ENCODE measurements at places on chromosomes 12 and 14. TPM values are rescaled to one million over a fixed set of nuclear protein-coding genes. Genes with fewer than 3 reads are reported as not detected.
A peak's percentile ranks its signal among the peaks of the same experiment; 100 is the strongest.

GRCh38 chr12:76234741-76235140 is 113.5 kb downstream of the BBS10 start:
- DNase-seq: no peak
- no peaks in the 10 kb centered on the region for H3K27me3 ChIP-seq
- H3K36me3 ChIP-seq: no peaks in the 10 kb centered on the region
- H3K27ac ChIP-seq: no peak overlapping the region
- no peaks in the 10 kb centered on the region for H3K4me1 ChIP-seq

- no peak for DNase-seq
- no peaks in the 10 kb centered on the region for H3K27me3 ChIP-seq
- no peaks in the 10 kb centered on the region for H3K36me3 ChIP-seq
- no peak overlapping the region for H3K4me3 ChIP-seq
- peaks cover 10% of the 10 kb centered on the region for H3K4me1 ChIP-seq
Measured at GRCh38 chr12:121786440-121786825, 7.1 kb downstream of the RHOF start.

- no peaks in the 10 kb centered on the region for H3K27me3 ChIP-seq
- H3K4me1 ChIP-seq: no peaks in the 10 kb centered on the region
- no peak for DNase-seq
- no peak overlapping the region for H3K4me3 ChIP-seq
- H3K36me3 ChIP-seq: no peaks in the 10 kb centered on the region
Measured at GRCh38 chr14:87567618-87568295, 425.2 kb downstream of the GALC start.

- H3K36me3 ChIP-seq: peaks cover 19% of the 10 kb centered on the region
- H3K27ac ChIP-seq: peak overlapping the region; percentile 77
- peaks cover 51% of the 10 kb centered on the region for H3K4me1 ChIP-seq
Measured at GRCh38 chr14:104722938-104723650, 935 bp upstream of the ADSS1 start.

The HCAR3 gene
- not detected for polyA plus RNA-seq

GRCh38 chr14:88831284-88831683 is 6.8 kb downstream of the TTC8 start:
- H3K27me3 ChIP-seq: no peaks in the 10 kb centered on the region
- no peak for DNase-seq
- H3K4me1 ChIP-seq: no peaks in the 10 kb centered on the region

- DNase-seq: no peak
- H3K4me1 ChIP-seq: no peaks in the 10 kb centered on the region
- H3K36me3 ChIP-seq: no peaks in the 10 kb centered on the region
- H3K4me3 ChIP-seq: no peak overlapping the region
- no peaks in the 10 kb centered on the region for H3K27me3 ChIP-seq
Measured at GRCh38 chr14:38549564-38549963, 293.7 kb upstream of the CLEC14A start.

The C12orf50 gene
- polyA plus RNA-seq: not detected

GRCh38 chr12:102687523-102687922 is 207.2 kb upstream of the IGF1 start:
- H3K4me3 ChIP-seq: no peak overlapping the region
- DNase-seq: peak; percentile 11
- peak overlapping the region; percentile 22 for H3K27ac ChIP-seq
- H3K27me3 ChIP-seq: no peaks in the 10 kb centered on the region

- H3K4me3 ChIP-seq: no peak overlapping the region
- no peaks in the 10 kb centered on the region for H3K4me1 ChIP-seq
- no peaks in the 10 kb centered on the region for H3K36me3 ChIP-seq
- H3K27me3 ChIP-seq: peaks cover 7% of the 10 kb centered on the region
Measured at GRCh38 chr12:128055567-128055966, 211.4 kb upstream of the TMEM132C start.

The DLGAP5 gene
- not detected for polyA plus RNA-seq

DNA sequence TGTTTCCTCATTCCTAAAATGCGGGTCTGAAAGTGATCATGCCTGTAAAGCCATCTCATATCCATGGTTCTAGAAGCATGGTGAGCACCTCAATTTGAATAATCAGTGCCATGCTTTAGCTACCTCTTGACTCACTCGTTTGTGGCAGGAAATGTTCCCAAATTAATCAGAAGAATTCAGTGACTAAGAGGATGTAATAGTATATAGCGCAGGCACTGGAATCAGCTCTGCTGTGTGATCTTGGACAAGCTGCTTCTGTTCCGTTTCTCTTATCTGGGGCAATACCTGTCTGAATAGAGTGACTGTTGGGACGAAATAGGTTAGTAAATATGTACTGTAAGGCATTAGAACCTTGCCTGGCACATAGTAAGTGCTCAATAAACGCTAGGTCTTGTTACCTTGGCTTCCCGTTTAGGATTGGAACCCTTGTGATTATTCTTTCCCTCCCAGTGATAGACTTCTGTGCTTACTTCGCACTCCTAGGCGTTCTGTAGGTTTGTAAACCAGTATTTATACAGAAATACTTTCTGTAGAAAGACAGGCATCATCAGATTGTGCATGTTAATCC is 820 bp upstream of the SMAGP start:
- H3K36me3 ChIP-seq: no peaks in the 10 kb centered on the region
- H3K4me1 ChIP-seq: peaks cover 13% of the 10 kb centered on the region
- H3K27ac ChIP-seq: peak overlapping the region; percentile 87
- DNase-seq: no peak
- H3K4me3 ChIP-seq: peak overlapping the region; percentile 63

The TUNAR gene
- polyA plus RNA-seq: not detected

GRCh38 chr14:103164779-103165178 is 41.5 kb downstream of the TNFAIP2 start:
- H3K27ac ChIP-seq: no peak overlapping the region
- H3K4me1 ChIP-seq: no peaks in the 10 kb centered on the region
- no peak for DNase-seq
- H3K4me3 ChIP-seq: no peak overlapping the region

The GLT8D2 gene
- 3.0 TPM for polyA plus RNA-seq

DNA sequence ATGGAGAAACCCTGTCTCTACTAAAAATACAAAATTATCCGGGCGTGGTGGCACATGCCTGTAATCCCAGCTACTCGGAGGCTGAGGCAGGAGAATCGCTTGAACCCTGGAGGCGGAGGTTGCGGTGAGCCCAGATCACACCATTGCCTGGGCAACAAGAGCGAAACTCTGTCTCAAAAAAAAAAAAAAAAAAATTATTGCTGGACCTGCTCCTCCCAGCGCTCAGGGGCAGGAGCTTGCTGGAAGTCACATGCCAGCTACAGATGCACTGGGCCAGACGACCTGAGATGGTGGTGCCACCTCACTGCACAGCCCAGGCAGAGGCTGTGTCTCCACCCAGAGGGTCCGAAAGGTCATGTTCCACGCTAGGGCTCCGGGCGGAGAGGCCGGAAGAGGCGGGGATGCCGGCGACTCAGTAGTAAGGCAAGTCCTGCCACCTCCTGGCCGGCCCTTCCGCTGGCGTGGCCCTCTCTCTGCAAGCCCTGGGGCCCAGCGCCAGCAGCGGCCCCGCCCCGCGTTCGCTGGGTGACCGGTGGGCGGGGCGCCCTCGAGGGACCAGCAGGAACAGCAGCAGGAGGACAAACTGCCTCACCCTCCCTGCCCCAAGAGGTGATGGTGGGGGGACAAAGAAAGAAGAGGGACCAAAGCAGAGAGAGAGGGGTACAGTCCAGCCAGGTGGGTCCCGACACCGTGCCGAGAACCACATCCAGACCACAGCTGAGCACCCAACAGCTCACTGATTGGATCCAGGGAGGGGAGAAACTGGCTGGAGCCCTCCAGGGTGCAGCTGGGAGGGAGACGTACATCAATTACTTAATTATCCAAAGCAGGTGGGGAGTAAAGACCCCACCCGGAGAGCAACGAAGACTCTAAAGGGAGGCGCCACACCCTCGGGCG is 3.6 kb upstream of the RHOF start:
- H3K27ac ChIP-seq: peak overlapping the region; percentile 99
- DNase-seq: peak; percentile 99
- H3K27me3 ChIP-seq: no peaks in the 10 kb centered on the region
- H3K36me3 ChIP-seq: no peaks in the 10 kb centered on the region
- peaks cover 66% of the 10 kb centered on the region for H3K4me1 ChIP-seq
- peak overlapping the region; percentile 19 for H3K4me3 ChIP-seq

- H3K27ac ChIP-seq: no peak overlapping the region
- no peak for DNase-seq
- peaks cover 19% of the 10 kb centered on the region for H3K36me3 ChIP-seq
- no peaks in the 10 kb centered on the region for H3K4me1 ChIP-seq
- no peaks in the 10 kb centered on the region for H3K27me3 ChIP-seq
Measured at GRCh38 chr12:49794811-49795653, 33.2 kb downstream of the NCKAP5L start.

The GPR84 gene
- 0.37 TPM for polyA plus RNA-seq

DNA sequence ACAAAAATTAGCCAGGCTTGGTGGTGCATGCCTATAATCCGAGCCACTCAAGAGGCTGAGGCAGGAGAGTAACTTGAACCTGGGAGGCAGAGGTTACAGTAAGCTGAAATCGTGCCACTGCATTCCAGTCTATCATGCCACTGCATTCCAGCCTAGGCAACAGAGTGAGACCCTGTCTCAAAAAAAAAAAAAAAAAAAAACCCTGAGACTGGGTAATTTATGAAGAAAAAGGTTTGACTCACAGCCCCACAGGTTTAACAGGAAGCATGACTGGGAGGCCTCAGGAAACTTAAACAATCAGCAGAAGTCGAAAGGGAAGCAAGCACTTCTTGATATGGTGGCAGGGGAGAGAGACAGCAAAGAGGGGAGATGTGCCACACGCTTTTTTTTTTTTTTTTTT is 123.2 kb downstream of the GXYLT1 start:
- no peak overlapping the region for H3K4me3 ChIP-seq
- peaks cover 5% of the 10 kb centered on the region for H3K4me1 ChIP-seq
- DNase-seq: no peak
- H3K27me3 ChIP-seq: no peaks in the 10 kb centered on the region
- no peaks in the 10 kb centered on the region for H3K36me3 ChIP-seq

The FICD gene
- polyA plus RNA-seq: 1.4 TPM

- H3K4me3 ChIP-seq: no peak overlapping the region
- H3K4me1 ChIP-seq: peaks cover 34% of the 10 kb centered on the region
- H3K27me3 ChIP-seq: no peaks in the 10 kb centered on the region
- no peak for DNase-seq
Measured at GRCh38 chr14:61461808-61462275, 140.5 kb downstream of the PRKCH start.

DNA sequence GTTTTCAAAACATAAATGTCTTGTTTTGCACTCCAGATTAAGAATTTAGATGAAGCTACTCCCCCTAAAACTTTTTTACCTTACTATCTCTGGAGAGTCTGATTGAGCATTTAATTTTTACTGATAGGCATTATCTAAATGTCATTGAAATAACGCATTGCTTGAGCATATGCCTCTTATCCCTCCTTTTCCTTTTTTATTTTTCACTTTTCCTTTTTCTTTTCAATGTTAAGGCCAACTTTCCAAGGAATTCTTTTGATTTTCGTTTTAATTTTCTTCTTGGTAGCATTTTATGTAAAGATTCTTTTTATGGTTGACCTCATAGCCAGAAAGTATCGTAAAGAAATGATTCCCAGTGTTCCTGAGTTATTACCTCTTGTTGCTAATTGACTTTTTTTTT is 2.9 kb downstream of the SRP54 start:
- H3K36me3 ChIP-seq: no peaks in the 10 kb centered on the region
- no peak overlapping the region for H3K27ac ChIP-seq
- no peaks in the 10 kb centered on the region for H3K27me3 ChIP-seq
- peaks cover 24% of the 10 kb centered on the region for H3K4me1 ChIP-seq
- no peak for DNase-seq
- H3K4me3 ChIP-seq: no peak overlapping the region

The HOXC12 gene
- polyA plus RNA-seq: not detected

Data from heart left ventricle (tissue), 16 donors.